ENCODE measurements at places on chromosomes 7 and 10.

DNA sequence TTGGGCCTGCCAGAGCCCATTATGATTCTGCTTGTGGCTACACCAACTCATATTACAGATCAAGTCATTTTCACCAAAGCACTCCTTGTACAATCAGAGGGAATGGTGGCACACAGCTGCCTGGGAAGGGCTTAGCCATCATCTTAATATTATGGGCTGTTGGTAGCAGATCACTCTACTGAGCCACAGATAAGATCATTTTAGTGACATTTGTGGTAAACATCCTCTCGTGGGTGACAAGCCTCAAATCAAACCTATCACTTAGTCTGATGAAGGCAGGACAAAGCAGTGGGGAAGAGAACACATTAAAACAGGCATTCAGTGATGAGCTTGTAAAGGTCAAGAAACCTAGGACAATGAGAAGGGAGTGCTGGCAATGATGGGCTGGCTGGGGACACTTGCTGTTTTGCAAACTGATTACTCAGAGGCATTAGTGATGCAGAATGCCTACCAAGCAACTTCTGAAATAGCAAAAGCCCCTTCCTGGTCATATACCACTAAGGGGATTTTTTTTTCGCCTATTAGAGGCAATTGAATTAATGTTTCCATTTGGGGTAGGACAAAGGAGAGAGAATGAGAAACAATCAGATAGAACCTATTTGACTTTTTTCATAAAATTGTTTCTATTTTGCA, 137.5 kb upstream of the WDR11 start:
- DNase-seq = no peak

DNA sequence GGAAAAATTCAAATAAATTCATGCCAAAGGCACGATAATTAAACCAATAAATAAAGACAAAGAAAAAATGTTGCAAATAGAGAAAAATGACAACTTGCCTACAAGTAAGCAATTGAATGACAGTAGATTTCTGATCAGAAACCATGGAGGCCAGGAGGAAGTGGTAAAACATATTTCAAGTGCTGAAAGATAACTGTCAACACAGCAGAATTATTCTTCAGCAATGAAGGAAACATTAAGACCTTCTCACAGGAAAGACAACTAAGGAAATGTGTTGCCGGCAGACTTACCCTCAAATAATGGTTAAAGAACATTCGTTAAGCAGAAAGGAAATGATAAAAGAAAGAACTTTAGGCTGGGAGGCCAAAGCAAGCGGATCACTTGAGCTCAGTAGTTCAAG, 30.4 kb downstream of the RUNDC3B start:
- DNase-seq = no peak

GRCh38 chr10:60353519-60354258, 36.0 kb downstream of the ANK3 start:
- DNase-seq = no peak

DNA sequence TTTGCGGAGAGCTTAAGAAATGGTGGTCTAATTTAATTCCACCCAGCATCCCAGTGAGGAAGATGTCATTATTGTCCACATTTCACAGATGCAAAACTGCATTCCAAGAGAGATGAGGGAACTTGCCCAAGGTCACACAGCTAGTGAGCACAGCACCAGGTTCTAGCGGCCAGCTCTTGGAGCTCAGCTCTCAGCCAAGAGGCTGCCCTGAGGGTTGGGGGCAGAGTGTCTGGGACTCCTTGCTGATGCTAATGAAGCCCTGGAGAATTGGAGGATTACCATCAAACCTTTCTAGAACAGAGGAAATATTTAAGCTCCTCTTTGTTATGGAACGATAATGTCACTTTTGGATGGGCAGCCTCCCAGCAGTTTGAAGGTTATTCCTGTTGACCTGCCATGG, 48.0 kb downstream of the PLPP4 start:
- no peak for DNase-seq

DNA sequence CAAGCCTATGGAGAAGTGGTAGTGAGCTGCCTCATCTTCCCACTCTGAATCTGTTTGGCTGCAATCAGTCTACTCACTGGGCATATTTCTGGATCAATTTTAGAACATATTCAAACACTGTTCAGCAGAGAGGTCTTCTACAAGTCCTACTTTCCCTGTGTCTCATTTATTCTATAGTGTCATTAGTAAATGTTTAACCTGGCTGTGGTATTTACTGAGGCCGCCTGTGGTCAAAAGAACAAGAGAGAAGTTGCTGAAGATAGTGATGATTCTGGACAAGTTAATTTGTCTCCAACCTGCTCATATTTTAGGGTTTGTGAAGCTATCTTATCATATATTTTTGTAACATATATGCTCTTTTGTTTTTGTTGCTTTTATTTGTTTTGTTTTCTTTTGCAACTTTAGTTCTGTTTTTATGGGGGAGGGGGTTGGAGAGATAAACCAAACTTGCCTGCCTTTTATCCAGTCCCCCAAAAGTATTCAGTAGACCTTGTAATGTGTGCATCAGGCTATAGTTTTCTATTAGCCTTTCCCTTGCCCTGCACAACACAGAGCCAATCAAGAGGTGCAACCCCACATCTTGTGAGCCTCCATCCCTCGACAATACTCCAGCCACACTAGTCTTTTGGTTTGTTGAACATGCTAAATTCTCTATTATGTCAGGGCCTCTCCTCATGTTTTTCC, 362.8 kb upstream of the MBL2 start:
- no peak for DNase-seq

- DNase-seq = no peak
Observed at GRCh38 chr10:47239211-47239610, 60.8 kb upstream of the GDF10 start.

DNA sequence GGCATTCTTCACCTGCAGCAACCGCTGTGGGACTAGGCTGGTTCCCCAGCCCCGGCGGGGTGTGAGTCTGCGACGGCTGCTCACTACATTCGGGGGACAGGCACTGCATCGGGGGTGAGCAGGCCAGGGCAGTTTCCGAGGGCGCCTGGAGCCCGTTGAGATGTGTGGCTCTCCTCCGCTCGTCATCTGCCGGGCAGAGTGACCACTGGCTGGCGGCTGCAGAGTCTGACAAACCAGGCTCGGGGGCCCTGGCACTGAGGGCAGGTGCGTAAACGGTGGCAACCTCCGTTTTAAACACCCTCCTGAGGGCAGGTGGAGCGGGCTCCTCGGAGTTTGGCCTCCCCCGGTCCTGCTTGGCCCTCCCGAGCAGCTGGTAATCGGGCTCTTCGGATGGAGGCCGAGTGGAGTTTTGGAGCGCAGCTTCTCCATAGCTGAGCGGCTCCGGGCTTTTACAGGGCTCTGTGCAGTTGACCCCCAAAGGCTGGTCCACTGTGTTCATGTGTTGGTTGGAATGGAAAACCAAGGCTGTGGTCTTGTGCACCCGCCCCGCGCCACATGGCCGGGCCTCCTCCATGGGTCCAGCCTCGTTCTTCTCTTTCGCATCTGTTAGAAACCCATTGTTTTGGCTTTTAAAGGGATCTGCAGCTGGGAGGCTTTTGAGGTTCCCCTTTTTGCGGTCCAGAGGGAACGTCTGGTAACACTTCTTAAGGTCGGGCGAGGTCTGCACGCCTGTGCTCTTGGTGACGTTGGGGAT, 20.9 kb downstream of the INSYN2A start:
- DNase-seq = no peak

GRCh38 chr7:108634535-108634934, 64.9 kb downstream of the DNAJB9 start:
- DNase-seq = no peak

DNA sequence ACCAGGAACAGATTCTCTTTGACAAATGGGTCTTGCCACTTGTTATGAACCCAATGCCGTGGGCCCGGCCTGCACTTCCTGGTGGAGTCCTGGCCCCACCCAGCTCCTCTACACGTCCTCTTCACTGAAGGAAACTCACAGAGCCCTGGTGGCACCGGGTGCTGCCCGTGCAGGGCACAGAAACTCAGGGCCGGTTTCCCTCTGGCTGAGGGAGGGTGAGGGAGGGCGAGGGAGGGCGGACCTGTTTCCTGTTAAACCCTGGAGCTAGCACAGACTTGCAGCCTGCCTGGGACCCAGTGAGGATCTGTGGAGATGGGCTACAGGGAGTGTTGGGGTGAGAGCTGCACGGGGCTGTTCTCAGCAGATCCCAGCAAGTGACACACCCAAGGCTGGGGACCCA, 596.3 kb downstream of the PTPRN2 start:
- DNase-seq = no peak

DNA sequence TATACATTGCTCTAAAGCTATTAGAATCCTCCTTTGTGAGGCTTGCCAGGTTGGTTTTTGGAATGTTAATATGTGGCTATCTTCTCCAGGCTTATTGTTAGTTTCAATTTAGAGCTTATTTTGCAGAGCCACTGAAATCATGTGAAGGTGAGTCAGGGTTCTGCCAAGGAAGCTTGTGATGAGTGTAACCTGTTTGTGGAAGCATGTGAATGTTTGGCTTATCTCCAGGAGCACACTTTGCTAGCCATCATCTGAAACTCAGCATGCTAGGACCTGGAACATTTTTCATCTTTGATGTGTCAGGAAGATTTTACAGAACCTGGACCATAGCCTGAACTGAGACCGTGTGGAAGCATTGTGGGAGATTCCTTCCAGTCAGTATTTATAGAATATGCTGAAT, 197.3 kb downstream of the PPP1R9A start:
- DNase-seq = no peak

DNA sequence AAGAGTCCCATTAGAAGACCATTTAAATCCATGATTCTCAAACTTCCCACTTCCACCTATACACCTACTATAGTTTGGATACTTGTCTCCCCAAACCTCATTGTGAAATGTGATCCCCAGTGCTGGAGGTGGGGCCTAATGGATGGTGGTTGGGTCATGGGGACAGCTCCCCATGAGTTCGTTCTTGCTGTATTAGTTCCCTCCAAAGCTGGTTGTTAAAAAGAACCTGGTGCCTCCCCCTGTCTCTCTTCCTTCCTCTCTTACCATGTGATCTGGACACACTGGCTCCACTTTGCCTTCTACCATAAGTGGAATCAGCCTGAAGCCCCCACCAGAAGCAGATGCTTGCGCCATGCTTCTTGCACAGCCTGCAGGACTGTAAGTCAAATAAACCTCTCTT, 53.9 kb downstream of the WIPF3 start:
- DNase-seq = no peak

- DNase-seq = no peak
Observed at GRCh38 chr7:116357781-116358670, 141.5 kb upstream of the CAV2 start.

DNA sequence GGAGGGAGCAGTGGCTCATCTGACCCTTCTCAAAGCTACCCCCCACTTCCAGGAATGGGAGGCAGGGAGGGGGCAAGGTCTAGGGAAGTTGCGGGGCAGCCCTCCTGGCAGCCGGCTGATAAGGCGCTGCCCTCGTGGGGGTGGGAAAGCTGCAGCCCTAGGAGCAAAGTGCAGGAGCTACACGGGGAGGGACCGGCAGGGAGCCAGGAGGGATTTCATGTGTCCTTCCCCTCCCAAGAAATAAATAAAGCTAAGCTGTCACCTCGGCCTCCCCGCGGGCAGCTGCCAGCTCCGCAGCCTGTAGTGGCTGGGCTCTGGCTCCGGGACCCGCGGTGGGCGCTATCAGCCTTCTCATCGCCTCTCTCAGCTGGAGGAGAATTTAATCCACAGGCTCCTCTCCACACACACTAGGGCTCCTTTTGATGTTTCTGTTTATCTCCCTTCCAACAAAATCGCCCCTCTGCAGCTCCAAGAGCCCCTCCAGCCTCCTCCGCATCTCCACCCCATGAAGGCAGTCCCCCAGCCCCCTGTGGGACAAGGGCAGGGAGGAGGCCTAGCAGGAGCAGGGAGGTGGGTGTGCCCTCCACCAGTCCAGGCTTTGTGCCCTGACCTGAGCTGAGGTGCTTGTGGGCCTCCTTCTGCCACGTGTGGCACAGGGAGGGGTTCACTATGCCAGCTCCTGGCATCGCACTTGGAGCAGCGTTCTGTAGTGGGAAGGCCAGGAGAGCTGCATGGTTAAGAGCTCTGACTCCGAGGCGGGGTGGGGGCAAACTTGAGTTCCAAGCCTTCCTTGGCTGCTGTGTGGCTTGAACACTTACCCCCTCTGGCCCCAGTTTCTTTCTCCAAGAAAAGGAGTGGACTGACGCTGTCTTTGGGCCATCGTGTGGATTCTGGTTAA, 80.5 kb downstream of the C10orf105 start:
- no peak for DNase-seq

DNA sequence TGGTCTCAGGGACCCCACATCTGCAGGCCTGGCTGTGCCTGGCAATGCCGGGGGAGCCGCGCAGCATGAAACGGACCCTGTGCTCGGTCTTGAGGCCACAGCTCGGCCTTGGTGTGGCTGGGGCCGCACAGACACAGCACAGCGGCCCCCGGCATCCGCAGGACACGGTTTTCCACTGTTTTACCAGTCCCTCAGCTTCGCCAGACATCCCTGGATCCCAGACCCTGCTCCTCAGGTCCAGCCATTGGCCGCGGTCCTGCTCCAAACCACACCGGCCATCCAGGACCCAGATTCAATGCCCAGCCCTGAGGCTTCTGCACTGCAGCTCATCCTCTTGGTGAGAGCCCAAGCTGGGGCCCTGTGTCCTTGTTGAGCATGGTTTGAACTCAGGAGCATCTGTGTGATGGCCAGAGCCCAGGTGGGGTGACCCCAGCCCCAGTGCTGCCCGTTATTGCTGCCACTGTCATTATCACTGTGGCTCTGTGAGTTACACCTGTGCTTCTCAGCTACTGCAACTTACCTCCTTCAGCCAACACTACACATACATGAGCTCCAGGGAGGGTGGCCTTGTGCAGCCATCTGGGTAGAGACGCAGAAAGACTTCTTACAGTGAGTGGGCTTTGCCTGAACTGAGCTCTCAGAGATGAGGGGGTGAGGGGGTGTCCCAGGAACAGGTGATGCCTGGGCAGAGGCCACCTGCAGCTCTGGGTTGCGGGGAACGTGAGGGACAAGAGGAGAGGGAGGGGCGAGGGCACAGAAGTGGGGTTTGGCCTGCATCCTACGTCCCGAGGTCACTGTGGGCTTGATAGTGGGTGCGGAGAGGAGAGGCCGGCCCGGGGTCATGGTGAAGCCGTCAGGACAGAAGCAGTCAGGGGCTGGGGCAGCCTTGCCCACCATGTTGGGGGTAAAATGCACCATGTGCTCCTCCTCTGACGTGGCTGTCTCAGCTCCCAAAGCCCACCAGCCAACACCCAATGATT, 567.6 kb downstream of the PTPRN2 start:
- DNase-seq = no peak

DNA sequence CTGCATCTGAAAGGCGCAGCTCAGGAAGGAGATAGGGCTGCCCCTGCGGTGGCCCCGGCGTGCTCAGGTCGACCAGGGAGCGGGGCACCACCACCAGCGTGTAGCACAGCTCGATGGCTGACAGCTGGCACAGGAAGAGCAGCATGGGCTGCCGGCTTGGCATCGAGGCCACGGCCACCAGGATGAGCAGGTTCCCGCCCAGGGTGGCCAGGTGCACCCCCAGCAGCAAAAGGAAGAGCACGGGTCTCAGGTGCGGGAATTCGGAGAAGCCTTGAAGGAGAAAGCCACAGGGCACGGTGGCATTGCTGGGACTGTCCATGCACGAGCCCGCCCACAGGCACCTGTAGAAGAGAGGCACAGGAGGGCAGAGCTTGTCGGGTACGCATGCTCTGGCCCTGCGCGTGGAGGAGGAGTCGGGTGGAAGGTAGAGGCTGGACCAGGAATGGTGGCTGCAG, 33.9 kb downstream of the TAS2R41 start:
- no peak for DNase-seq
